ENCODE measurements at places on chromosomes 6 and 20. TPM values are rescaled to one million over a fixed set of nuclear protein-coding genes. Genes with fewer than 3 reads are reported as not detected.

GRCh38 chr6:167815296-167815980 is 11.3 kb upstream of the AFDN start:
- no peak for DNase-seq

- peak; percentile 71 for DNase-seq
These were observed 118.4 kb downstream of the FARS2 start for GRCh38 chr6:5379647-5380242.

- no peak for DNase-seq
These were observed 5.1 kb upstream of the GTSF1L start for GRCh38 chr20:43731927-43732326.

DNA sequence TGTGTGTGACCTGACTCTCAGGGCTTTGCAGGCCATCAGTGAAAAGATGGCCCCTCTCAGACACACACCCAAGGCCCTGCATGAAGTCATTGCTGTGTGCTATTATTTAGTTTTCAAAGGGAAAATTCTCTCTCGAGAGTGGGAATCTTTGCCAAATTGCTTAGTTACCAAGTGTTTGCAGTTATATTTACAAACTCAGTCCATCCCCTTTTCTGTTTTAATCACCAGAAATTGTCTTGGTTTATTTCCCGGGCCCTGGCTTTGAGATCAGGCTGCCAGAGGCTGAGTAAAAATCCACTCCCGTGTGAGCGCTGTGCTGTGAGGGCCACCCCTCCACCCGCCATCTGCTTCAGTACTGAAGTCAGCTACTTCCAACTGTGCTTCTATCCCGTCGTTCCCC is 163.1 kb downstream of the SOD2 start:
- DNase-seq = no peak

DNA sequence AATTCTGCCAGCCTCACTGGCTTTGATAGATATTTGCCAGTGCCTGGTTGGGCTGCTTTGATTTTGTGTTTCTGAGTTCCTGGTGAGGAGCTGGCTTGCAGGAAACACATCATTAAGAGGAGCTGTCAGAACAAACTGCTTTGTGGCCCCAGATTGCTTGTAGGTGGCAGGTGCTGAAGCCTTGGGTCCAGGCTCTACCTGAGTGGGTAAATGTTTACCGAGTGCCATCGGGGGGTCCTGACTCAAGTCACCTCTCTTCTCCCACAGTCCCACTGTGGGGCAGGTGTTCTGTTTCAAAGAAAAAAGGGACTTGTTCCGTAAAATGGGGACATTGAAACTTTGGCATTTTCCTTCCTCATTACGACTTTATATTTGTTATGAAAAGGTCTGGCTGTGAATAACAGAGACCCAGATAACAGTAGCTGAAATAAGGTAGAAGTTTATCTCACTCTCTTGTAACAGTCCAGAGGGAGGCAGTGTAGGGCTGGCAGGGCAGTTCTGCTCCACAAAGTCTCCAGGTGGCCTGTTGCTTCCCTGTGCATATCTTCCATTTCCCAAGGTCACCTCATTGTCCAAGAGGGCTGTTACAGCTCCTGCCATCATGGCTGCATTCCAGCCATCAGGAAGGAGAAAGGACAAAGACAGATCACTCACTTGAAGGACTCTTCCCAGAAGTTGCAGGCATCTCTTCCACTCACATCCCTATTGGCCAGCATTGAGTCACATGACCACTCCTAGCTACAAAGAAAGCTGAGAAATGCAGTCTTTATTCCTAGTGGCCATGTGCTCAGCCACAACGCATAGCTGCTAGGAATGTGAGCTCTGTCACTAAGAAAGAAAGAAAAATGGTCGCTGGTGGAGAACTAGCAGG is 149.9 kb upstream of the KCNG1 start:
- no peak for DNase-seq

- DNase-seq = no peak
These were observed 24.6 kb upstream of the FOXC1 start for GRCh38 chr6:1584996-1585668.

DNA sequence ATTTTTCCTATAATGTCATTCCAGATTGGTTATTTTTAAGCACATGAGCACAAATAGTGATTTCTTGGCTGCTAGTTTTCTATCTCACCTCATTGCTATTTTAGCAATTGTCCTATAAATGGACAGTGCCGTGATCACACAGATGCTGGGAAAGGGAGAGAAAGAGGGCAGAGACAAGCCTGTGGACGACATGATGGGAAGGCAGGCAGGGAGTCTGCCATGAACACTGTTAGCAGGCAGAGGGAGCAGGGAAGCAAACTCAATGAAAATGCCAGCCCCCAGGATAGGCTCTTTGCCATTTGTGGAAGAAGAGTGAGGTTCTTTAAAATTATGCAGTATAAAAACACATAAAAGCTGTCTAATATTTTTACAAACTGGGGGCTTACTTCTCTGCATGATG is 96.8 kb downstream of the ADTRP start:
- no peak for DNase-seq

DNA sequence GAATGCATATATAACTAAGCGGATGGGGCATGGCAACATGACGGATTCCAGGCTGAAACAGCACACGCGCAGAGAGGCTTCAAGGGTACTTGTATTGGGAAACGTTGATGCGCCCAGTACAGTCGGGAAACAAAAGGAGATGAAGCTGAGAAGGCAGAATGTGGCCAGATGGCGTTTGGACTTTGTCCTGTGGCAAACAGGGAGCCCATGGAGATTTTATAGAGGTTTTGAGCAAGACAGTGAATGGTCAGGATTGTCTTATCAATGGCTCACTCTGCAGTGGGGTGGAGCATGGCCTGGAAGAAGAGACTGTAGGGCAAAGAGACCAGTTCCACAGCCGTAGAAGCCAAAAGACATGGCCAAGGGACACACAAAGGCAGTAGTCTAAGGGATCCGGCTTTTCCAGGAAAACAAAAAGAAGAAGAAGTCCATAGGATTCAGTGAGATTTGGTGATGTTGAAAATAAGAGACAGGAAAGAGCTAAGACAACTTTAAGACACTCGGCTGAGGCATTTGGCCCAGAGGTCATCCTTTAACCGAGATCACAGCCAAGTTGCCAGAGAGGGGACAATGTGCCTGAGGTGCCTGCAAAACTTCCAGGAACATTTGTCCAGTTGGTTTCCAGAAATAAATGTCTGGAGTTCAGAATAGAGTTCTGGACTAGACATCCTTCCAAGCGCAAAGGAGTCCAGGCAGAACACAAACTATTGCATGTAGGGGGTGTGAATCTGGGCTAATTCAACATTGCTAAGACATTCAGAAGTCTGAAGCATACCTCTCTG is 123.0 kb upstream of the RREB1 start:
- peak; percentile 38 for DNase-seq

DNA sequence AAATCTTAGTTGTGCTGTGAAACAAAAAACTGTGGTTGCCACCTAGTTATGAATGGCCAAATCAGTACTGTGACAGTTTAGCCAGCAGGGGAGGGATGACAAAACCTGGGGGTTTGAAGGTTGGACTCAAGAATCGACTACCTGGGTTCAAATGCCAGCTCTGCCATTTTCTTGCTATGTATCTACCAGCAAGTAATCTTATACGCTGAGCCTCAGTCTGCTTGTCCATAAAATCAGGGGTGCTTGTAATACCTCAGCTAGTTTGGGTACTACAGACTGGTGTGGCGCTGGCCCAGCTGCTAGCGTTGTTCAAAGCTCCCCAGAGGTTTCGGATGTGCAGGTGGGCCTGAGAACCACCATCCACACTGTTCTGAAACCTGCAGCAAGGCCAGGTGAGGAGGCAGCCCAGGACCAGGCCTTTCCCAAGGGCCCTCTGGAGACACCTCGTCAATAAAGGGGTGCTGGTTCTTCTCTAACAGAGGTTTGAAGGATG is 40.4 kb downstream of the TRAM2 start:
- no peak for DNase-seq

GRCh38 chr6:169897601-169898358 is 146.4 kb downstream of the ERMARD start:
- no peak for DNase-seq

GRCh38 chr6:41411961-41412360 is 76.6 kb downstream of the NCR2 start:
- DNase-seq = no peak

Gene SAMHD1
- total RNA-seq = 43.5 TPM

Gene RNF8
- total RNA-seq = 65.7 TPM

Gene MAS1
- total RNA-seq = not detected

Data from HepG2 (cell line).